Activated naive CD8-positive, alpha-beta T cell treated with anti-CD3 and anti-CD28 coated beads, Interleukin-2, amount 10 ng/mL, durations not matched to agents 7 days and 5 days (primary cell): ENCODE measurements at places on chromosomes 11 and 22.

DNA sequence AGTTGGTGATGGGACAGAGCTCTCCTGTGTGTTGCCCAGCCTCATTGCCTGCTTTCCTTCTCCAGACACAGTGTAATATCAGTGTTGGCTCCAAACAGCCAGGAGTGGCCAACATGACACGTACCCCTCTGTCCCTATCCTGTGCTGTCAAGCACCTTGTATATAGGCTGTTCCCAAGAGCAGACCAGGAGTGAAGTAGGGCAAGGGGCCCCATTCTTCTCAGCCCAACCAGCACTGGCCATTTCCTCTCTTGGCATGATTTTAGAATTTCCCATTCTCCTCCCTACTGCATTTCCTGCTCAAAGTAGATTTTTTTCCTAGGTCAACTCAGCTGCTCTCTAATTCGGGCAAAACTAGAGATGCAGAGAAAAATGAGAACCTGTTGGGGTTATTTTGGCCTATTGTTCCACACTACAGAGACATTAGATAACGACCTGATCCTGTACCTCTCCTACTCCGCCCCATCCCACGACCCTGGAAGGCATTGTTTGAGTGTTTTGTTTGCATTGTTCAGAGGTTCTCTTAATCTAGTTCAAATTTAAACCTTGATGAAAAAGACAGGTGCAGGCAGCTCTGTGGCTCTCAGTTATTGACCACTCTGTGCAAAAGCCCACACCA lies 95.6 kb downstream of the RASSF10 start:
- H3K27ac ChIP-seq, result no peak overlapping the region
- H3K36me3 ChIP-seq, result no peaks in the 10 kb centered on the region
- H3K4me3 ChIP-seq, result no peak overlapping the region
- no peaks in the 10 kb centered on the region for H3K4me1 ChIP-seq
- no peak for DNase-seq

GRCh38 chr22:50266994-50267393 lies 3.2 kb downstream of the MAPK11 start:
- no peak for DNase-seq
- no peak overlapping the region for H3K27ac ChIP-seq
- peaks cover 7% of the 10 kb centered on the region for H3K27me3 ChIP-seq
- H3K4me1 ChIP-seq, result peaks cover 11% of the 10 kb centered on the region
- no peaks in the 10 kb centered on the region for H3K36me3 ChIP-seq

GRCh38 chr11:128207861-128208321 lies 379.5 kb downstream of the ETS1 start:
- H3K36me3 ChIP-seq, result peaks cover 7% of the 10 kb centered on the region
- H3K27me3 ChIP-seq, result peaks cover 3% of the 10 kb centered on the region
- H3K27ac ChIP-seq, result no peak overlapping the region
- peaks cover 3% of the 10 kb centered on the region for H3K4me1 ChIP-seq

DNA sequence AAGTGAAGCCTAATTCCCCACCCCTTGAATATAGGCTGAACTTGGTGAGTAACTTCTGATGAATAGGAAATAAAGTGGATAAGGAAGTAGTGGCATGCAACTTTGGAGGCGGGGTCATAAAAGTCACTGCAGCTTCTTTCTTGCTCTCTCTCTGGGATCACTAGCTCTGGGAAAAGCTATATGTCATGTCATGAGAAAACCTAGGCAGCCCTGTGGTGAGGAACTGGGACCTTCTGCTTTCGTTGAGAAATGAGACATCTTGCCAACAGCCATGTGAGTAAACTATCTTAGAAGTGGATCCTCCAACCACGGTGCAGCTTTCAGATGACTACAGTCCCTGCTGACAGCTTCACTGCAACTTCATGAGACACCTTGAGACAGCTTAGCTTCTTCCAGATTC lies 15.7 kb downstream of the ZNF214 start:
- peaks cover 6% of the 10 kb centered on the region for H3K27me3 ChIP-seq
- no peaks in the 10 kb centered on the region for H3K4me1 ChIP-seq
- DNase-seq, result no peak

DNA sequence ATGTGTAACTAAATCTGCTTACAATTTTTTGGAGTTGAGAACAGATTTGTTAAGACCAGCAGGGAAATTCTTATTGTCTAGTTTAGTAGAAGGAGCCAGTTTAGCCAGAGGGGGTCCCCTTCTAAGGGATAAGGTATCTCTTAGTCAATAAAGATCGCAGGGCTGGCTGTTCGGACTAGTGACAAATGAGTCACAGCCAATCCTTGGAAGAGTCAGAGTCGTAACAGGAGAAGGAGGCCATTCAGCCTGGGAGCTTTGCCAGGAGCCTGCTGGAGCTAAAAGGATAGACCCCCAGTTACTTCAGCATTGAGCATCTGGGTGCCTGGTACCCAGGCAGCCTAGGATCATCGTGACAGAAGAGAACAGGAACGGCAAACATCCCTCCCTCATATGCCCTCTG lies 191.6 kb upstream of the ARHGAP20 start:
- no peak overlapping the region for H3K4me3 ChIP-seq
- no peaks in the 10 kb centered on the region for H3K27me3 ChIP-seq
- DNase-seq, result no peak
- peaks cover 15% of the 10 kb centered on the region for H3K36me3 ChIP-seq

GRCh38 chr22:28143961-28144745 lies 225.1 kb upstream of the PITPNB start:
- H3K27ac ChIP-seq, result no peak overlapping the region
- H3K4me3 ChIP-seq, result no peak overlapping the region
- H3K4me1 ChIP-seq, result peaks cover 2% of the 10 kb centered on the region
- no peaks in the 10 kb centered on the region for H3K36me3 ChIP-seq

DNA sequence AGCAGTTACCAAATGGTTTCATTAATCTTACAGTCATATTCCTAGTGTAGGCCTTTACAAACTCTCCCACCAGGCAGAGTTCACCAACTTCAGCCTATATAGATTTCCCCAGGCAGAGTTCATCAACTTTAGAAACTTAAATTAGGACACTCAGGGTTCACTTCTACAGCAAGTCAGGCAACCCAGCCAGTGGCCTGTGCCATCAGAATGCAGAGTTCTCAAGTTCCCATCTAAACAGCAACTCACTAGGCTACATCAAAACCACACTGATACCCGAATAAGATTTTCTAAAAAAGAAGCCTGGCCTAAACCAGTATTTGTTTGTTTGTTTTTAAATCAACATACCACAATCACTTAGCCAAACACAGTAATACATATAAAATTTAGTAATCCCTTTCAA lies 33.7 kb downstream of the PICALM start:
- H3K4me3 ChIP-seq, result no peak overlapping the region
- H3K36me3 ChIP-seq, result no peaks in the 10 kb centered on the region
- peaks cover 4% of the 10 kb centered on the region for H3K4me1 ChIP-seq

DNA sequence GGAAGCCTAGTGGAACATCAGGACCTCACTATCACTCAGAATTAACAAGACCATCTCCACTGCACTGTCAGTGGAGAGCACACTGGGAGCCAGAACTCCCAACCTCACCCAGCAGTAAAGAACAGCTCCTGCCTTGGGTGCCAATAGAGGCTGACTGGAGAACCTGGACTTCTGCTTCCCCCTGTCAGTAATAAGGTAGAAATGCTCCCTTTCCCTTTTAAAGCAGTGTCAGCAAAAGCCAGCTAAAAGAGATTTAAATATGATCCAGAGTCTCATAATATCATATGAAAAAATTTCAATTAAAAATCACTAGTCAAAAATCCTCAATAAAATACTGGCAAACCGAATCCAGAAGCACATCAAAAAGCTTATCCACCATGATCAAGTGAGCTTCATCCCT lies 82.8 kb downstream of the SPATA19 start:
- no peaks in the 10 kb centered on the region for H3K4me1 ChIP-seq
- H3K4me3 ChIP-seq, result no peak overlapping the region
- H3K27ac ChIP-seq, result no peak overlapping the region
- no peaks in the 10 kb centered on the region for H3K36me3 ChIP-seq
- no peak for DNase-seq

GRCh38 chr11:34644669-34645406 lies 23.9 kb downstream of the EHF start:
- H3K27me3 ChIP-seq, result peaks cover 33% of the 10 kb centered on the region
- no peaks in the 10 kb centered on the region for H3K36me3 ChIP-seq
- no peak for DNase-seq
- H3K4me3 ChIP-seq, result no peak overlapping the region

DNA sequence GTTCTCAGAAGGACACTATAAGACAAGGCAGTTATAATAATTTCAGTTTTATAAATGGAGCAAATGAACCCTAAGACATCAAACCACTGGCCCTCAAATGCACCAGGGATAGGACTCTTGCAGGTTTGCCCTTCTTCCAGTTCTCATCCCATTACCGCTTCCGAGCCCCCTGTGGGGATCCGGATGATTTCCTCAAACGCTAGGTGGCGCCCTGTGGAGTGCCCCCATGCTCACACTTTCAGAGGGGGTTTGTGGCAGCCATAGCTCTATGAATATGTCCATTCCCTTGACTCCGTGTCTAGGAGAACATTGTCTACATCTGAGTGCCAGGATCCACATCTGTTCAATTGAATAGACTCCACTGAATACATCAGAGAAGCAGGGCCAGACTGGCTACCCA lies 816.3 kb downstream of the NTM start:
- H3K4me1 ChIP-seq, result no peaks in the 10 kb centered on the region
- H3K27me3 ChIP-seq, result no peaks in the 10 kb centered on the region
- H3K27ac ChIP-seq, result no peak overlapping the region
- DNase-seq, result no peak
- no peak overlapping the region for H3K4me3 ChIP-seq
- H3K36me3 ChIP-seq, result no peaks in the 10 kb centered on the region

- no peak overlapping the region for H3K27ac ChIP-seq
- no peaks in the 10 kb centered on the region for H3K36me3 ChIP-seq
- peaks cover 32% of the 10 kb centered on the region for H3K4me1 ChIP-seq
- H3K27me3 ChIP-seq, result no peaks in the 10 kb centered on the region
Observed at GRCh38 chr22:25057013-25057881, 104.7 kb downstream of the KIAA1671 start.

- H3K36me3 ChIP-seq, result no peaks in the 10 kb centered on the region
- H3K4me1 ChIP-seq, result no peaks in the 10 kb centered on the region
- no peaks in the 10 kb centered on the region for H3K27me3 ChIP-seq
- no peak for DNase-seq
- no peak overlapping the region for H3K27ac ChIP-seq
- H3K4me3 ChIP-seq, result no peak overlapping the region
Observed at GRCh38 chr11:80486678-80487077, 1045.8 kb upstream of the TENM4 start.

GRCh38 chr11:60810569-60810968 lies 25.4 kb downstream of the MS4A10 start:
- H3K4me3 ChIP-seq, result no peak overlapping the region
- H3K36me3 ChIP-seq, result no peaks in the 10 kb centered on the region
- H3K27ac ChIP-seq, result no peak overlapping the region
- H3K4me1 ChIP-seq, result peaks cover 10% of the 10 kb centered on the region

GRCh38 chr22:22565981-22566380 lies 6.9 kb upstream of the PRAME start:
- H3K4me3 ChIP-seq, result no peak overlapping the region
- no peak for DNase-seq
- H3K27ac ChIP-seq, result no peak overlapping the region
- no peaks in the 10 kb centered on the region for H3K4me1 ChIP-seq
- H3K36me3 ChIP-seq, result no peaks in the 10 kb centered on the region
- H3K27me3 ChIP-seq, result peaks cover 23% of the 10 kb centered on the region

- peaks cover 21% of the 10 kb centered on the region for H3K4me1 ChIP-seq
- H3K27me3 ChIP-seq, result peaks cover 35% of the 10 kb centered on the region
- H3K36me3 ChIP-seq, result peaks cover 6% of the 10 kb centered on the region
- DNase-seq, result peak; percentile 62
- H3K27ac ChIP-seq, result peak within 1 kb of the TSS; percentile 88
Observed at GRCh38 chr11:111512296-111513239, at the start of gene BTG4. BTG4 (minus strand) TSS chr11:111512386; CDS start chr11:111498776, 13,610 bp downstream.

GRCh38 chr11:117273550-117274289 lies 17.4 kb upstream of the BACE1-AS start:
- H3K27me3 ChIP-seq, result no peaks in the 10 kb centered on the region
- no peaks in the 10 kb centered on the region for H3K4me1 ChIP-seq
- peaks cover 15% of the 10 kb centered on the region for H3K36me3 ChIP-seq
- no peak overlapping the region for H3K27ac ChIP-seq
- no peak for DNase-seq
- no peak overlapping the region for H3K4me3 ChIP-seq

- no peak overlapping the region for H3K4me3 ChIP-seq
- H3K4me1 ChIP-seq, result peaks cover 21% of the 10 kb centered on the region
- no peak overlapping the region for H3K27ac ChIP-seq
- H3K27me3 ChIP-seq, result no peaks in the 10 kb centered on the region
Observed at GRCh38 chr11:35281169-35281688, 138.1 kb downstream of the SLC1A2 start.

GRCh38 chr11:91243051-91243450 lies 981.6 kb upstream of the FAT3 start:
- no peak overlapping the region for H3K27ac ChIP-seq
- H3K27me3 ChIP-seq, result no peaks in the 10 kb centered on the region
- no peaks in the 10 kb centered on the region for H3K4me1 ChIP-seq
- no peak overlapping the region for H3K4me3 ChIP-seq

DNA sequence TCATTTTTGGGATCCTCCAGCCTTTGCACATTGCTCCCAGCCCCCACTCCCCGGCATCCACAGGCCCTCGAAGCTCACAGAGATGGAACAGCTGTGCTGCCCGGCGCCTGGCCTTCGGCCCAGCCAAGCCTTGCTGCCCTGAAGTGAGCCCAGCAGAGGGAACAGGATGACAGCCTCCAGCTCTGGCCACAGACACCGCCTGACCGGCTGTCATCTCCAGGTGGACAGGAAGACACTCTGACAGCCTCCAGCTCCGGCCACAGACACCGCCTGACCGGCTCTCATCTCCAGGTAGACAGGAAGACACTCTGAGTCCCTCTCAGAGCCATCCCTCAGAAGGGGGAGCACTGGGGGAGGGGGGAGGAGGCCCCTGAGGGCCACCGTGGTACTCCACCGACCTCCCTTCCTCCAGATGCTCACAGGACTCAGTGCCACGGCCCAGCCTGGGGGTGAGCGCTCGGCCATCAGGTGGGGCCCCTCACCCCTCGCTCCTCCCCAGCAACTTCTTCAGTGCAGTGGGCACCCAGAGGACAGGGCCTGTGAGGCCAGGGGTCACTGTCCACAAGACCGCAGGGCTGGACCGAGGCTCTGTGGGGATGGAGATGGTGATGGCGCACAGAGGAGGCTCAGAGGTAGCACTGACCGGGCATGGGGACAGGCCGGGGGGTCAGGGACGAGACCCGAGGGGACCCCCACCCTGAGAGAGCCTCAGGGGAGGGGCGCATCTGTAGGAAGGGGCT lies 58.6 kb downstream of the BRD1 start:
- no peak overlapping the region for H3K27ac ChIP-seq
- no peaks in the 10 kb centered on the region for H3K27me3 ChIP-seq
- peaks cover 4% of the 10 kb centered on the region for H3K36me3 ChIP-seq
- peak; percentile 29 for DNase-seq

GRCh38 chr11:75596914-75597313 lies 34.9 kb downstream of the SERPINH1 start:
- H3K36me3 ChIP-seq, result no peaks in the 10 kb centered on the region
- H3K27ac ChIP-seq, result no peak overlapping the region
- H3K4me1 ChIP-seq, result peaks cover 13% of the 10 kb centered on the region
- H3K27me3 ChIP-seq, result peaks cover 29% of the 10 kb centered on the region
- H3K4me3 ChIP-seq, result no peak overlapping the region
- no peak for DNase-seq
